Cortex of kidney (tissue), 1 donor: ENCODE measurements at places on chromosomes 4 and X.

DNA sequence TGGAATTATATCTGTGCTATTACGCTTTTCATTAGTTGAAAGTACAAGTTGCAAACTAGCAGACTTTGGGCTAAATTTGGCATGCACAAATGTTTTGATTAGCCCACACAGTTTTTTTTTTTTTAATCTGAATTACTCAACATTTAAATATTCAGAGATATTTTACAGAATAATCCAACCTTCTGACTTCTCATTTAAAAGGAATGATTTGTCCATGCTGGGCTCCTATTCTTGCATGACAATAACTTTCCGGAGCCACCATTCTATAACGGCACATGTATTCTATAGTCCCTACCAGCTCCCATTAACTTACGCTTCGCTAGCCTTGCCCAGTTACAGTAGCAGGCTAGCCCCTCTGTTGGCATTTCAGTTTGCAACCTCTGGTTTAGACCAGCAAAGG is 219.3 kb upstream of the FTHL17 start:
- DNase-seq: no peak

DNA sequence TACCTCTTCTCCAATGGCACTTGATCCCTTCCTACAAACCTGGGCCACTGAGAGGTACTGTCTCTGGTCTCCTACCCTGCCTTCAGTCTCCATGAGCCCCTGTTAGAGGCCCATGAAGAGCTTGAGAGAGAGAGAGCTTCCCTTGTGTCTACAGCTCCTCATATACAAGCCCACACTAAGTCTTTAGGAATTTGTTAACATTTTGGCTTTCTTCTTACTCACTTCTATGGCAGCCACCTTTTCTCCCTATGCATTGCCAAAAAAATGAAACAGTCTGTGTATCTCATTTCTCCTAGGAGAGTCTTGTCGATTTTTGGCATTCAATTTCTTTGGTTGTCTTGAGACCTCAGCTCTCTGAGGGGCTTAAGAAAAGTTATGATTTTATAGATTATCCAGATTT is 90.9 kb upstream of the LNX1 start:
- DNase-seq: no peak

DNA sequence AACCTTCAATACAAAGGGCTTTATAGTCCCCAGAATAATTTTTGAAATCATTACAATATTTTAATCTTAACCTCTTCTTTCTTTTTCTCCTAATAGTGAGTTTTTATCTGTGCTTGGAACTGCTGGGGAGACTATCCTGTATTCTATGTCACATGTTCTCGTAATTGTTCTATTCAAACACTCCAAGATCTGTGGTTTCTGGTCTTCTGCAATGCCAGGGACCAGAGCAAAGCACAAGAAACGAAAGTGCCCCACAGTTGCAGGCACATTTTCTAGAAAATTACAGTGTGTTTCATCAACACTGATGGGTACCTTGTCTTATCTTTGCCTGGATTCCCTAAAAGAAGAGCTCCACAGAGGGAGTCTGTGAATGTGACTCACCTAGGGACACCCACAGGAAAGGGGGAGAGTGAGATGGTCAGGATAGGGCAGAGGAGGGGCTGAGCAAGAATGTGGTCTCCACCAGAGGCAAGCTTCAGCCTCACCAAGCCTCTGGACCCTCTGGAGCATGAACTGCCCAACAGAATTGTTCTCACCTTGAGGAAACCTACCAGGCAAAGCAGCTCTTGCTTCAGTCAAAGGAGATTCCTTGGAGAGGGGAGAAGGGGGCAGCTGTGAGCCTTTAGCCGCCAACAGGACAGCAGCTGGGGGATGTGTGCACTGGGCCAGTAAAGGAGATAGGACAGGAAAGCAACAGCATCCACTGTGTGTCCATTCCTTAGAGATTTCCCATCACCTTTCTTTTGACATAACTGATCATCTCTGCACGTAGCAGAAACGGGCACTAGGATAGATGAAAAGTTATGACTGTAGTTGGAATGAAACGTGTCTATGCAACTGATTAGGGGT is 25.9 kb downstream of the UNC5C start:
- DNase-seq: no peak

- no peak for DNase-seq
Measured at GRCh38 chrX:69029771-69030170, 135.5 kb downstream of the PJA1 start.

DNA sequence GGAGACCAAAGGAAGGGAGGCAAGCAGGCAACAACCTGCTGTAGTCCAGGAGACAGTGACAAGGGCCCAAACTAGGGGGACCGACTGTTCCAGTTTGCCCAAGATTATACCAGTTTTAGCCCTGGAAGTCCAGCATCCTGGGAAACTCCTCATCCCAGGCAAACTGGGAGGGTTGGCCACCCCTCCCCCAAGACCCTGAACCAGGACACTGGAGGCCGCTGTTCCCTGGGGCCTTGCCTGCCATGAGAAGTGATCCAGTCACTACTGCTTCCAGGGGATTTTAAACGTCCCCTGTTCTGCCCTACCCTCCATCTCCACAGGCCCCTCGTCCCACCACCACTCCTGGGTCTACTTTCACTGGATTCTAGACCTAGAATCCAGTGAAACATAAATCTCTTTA is 4.3 kb upstream of the DGAT2L6 start:
- DNase-seq: no peak

GRCh38 chr4:142846729-142847596 is 862 bp upstream of the INPP4B start:
- DNase-seq: no peak

- DNase-seq: no peak
Measured at GRCh38 chr4:40186665-40187014, 10.2 kb upstream of the RHOH start.

- no peak for DNase-seq
Measured at GRCh38 chrX:120429776-120430540, 39.1 kb downstream of the LAMP2 start.

DNA sequence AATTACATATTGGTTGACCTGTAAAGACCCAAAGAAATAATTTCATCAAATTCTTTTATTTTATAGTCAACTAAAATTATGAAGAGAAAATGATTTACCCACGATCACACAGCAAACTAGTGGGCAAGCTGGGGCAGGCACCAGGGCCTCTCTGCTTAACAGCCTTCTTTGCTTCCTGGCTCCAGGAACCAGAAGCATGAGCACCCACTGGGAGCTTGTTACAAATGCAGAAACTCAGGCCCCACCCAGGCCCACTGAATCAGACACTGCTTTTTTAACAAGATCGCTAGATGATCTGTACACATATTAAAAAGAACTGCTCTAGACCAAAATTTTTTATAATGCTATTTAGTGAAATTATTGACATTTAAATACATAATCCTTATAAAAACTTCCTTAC is 95.0 kb downstream of the GEMIN8 start:
- DNase-seq: no peak

DNA sequence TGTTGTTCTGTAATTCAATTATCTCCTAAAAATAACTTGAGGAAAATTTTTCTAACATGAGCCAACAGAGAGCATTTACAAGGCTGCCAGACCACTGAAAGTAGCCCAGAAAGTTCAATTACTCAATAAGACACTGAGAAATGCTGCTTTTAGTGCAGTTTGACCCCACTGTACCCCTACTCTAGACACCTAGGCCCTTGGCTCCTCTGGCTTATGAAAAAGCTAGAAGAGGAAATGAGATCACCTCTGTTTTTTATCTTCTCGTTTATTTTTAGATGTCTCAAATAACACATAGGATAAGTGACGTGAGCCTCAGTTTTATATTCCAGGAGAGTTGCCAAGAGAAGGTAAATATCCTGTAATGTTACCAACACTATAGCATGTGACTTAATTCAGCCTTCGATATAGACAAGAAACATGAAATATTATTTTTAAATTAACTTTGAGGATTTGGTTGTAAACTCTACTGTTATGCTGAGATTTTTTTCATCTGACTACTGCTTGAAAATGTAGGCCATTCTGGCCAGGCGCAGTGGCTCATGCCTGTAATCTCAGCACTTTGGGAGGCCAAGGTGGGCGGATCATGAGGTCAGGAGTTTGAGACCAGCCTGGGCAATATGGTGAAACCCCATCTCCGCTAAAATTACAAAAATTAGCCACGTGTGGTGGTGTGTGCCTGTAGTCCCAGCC is 24.4 kb downstream of the TNIP3 start:
- DNase-seq: no peak

DNA sequence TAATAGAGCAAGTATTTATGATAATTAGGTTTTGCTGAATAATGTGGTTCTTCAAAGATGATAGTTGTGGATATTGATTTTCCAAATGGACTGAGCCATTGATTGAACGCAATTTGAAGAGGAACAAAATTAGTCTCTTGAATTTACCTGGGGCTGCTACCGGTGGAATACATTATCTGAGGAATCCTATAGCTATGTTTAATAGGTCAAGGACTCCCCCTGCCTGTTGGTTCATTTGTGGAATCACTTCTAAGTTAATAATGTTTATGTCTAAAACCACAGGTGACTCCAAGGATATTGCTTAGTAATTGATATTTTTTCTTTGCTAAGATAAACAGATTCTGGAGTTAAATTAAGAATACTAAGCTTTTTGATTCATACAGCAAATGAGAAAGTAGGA is 576.0 kb upstream of the PABPC4L start:
- DNase-seq: no peak

DNA sequence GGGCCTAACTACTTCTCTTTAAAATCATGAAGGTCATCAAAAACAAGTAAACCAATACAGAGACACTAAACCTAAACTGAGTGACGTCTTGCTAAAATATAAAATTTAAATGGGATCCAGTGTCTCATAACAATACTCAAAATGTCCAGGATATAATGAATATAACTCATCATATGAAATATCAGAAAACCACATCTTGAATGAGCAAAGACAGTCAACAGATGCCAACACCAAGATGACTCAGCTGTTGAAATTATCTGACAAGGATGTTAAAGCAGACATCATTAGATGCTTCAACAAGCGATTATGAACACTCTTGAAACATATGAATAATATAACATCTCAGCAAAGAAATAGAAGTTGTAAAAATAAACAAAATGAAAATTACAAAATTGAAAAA is 8.3 kb downstream of the NAP1L2 start:
- DNase-seq: no peak
